Cardiac fibroblast (primary cell): ENCODE measurements at places on chromosomes 4 and X.

- no peak for DNase-seq
These were observed 34.9 kb downstream of the ELF2 start for GRCh38 chr4:139142087-139142486.

DNA sequence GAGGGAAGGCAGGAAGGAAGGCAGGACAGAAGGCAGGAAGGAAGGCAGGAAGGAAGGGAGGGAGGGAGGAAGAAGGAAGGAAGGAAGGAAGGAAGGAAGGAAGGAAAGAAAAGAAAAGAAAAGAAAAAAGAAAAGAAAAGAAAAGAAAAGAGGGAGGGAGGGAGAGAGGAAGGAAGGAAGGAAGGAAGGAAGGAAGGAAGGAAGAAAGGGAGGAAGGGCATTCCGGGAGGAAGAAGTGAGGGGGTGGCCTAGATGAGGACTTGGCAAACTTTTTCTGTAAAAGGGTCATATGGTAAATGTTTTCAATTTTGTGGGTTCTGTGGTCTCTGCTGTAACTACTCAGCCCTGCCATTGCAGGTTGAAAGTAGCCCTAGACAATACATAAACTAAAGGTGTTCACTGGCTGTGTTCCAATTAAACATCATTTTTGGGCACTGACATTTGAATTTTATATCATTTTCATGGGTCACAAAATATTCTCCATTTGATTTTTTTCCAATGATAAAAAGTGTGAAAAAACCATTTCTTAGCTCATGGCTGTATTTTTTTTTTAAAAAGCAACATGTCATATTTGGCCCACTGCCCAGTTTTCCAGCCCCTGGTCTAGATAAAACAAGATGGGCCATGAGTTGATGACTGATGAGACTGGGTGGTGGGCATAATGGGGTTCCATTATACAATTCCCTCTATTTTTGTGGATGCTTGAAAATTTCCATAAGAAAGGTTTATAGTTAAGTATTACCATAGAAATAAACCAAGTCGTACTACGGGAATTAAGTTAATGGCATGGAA, 3.1 kb downstream of the ZNF630 start:
- no peak for DNase-seq

- DNase-seq, result no peak
These were observed 50.3 kb downstream of the FGFRL1 start for GRCh38 chr4:1061760-1062159.

GRCh38 chrX:79096145-79096556, 48.3 kb upstream of the GPR174 start:
- no peak for DNase-seq

GRCh38 chr4:1018147-1019020, 7.0 kb downstream of the FGFRL1 start:
- DNase-seq, result no peak

GRCh38 chr4:151169900-151170299, 70.5 kb downstream of the RPS3A start:
- peak; percentile 68 for DNase-seq

DNA sequence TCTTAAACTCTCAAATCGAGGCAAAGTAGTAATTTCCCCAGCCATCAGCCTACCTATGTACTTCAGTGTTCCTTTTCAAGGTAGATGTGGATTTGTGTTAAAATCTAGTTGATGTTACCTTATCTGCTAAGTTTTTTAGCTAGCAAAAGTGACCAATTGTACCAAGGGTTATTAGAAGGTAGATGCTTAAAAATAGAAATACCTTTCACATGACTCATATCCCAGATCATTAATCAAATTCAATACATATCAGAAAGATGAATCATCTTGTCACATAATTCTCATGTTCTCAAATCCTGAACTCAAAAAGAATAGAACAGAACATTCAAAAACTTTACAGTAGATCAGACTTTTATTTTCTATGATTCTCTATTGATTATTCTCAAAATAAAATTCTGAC, 3.5 kb downstream of the ENAM start:
- peak; percentile 31 for DNase-seq

- DNase-seq, result no peak
These were observed 260.2 kb upstream of the CPEB2 start for GRCh38 chr4:14742054-14742453.

DNA sequence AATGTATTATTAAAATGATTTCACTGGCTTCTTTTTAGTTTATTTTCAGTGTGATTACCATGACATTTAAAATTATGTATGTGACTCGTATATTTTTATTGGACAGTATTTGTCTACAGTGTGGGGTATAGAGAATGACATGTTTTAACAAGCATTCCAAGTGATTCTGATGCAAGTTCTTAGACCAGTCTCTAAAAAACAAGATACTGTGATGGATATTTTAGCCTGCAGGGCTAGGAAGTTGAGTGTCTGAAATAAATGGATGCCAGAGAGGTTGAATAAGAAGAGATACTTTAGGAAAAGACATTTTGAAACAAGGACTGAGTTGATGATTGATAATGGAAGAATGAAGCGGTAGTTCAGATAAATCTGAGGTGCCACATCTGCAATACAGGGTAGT, 3.5 kb upstream of the MAD2L1 start:
- DNase-seq, result peak; percentile 46

DNA sequence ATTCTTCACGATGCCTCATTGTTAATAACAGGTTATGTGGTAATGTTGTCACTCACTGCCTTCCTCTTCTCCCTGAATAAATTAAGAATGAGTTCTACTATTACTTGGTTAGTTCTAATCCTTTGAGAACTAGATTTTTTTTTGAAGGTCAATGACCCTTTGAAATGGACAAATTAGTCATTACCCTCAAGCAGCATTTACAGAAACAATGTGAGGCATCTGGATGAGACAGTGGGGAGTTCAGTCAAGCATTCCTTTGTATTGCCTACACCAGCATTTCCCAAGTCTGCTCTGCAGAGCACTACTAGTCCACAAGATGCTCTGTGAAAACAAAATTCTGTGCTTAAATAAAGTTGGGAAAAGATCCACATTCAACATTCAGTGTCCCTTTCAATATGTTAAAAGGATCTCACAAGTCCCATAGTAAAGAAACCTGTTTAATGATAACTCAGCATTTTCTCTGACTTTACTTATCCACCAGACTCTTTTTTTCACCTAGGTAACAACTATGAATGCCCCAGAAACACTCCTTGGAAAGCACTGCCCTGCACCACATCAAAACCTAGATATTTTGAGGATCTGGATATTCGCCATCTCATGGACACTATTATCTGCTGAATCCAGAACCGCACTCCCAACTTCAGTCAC, 60.6 kb downstream of the CHRDL1 start:
- DNase-seq, result peak; percentile 68

DNA sequence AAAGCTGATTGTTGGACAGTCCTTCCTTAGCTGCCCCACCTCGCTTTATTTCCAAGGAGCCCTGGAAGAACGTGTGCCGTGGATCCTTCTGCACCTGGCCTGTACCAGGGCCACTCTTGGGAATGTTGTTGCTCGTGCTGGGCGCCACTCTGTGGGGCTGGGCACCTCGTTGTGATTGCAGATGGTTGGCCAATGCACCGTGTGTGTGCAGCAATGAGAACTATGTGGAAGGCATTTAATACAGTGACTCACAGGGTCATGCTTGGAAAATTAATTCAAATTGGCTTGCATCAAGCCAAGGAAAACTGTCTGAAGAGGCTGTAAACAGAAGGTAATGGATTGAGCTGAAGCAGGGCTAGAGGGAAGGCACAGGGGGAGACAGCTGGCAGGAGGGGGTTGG, 37.0 kb upstream of the CD99L2 start:
- peak; percentile 42 for DNase-seq

GRCh38 chr4:132266374-132266773, 882.7 kb upstream of the PCDH10 start:
- no peak for DNase-seq

- no peak for DNase-seq
These were observed 70.2 kb upstream of the BCOR start for GRCh38 chrX:40167850-40168479.

GRCh38 chr4:162797108-162797507, 369.6 kb downstream of the NAF1 start:
- no peak for DNase-seq

- DNase-seq, result no peak
These were observed 110.5 kb downstream of the AR start for GRCh38 chrX:67654301-67654700.

DNA sequence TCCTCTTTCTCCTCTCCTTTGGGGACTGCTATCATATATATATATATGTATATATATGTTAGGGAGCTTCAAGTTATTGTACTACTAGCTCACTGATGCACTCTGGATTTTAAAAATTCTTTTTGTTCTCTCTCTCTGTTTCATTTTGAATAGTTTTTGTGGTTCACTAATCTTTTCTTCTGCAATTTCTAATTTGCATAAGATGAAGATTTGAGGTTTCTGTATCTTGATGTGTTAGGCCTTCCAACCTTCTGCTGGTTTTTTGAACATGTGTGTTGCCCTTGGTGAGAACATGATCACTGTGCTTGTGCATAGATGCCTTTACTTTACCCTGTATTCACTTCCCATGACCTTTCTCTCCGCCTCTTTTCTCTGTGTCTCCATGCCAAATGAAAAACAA, 7.8 kb upstream of the ZNF718 start:
- no peak for DNase-seq

DNA sequence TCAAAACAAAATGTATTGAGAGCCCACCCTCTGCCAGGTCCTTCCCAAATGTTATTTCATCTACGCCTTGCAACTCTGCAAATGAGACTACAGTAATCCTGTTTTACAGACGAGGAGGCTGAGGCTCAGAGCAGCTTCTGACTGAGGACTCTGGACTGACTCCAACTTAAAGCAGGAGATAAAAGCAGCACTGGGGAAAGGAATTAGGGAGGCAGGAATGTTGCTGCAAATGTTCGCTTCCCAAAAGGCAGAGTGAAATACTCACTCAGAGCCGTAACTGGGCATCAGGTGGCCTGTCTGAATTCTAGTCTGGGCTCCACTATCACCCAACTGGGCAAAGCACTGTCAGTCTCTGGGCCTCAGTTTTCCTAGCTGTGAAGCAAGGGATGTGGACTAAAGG, 94.7 kb upstream of the SRD5A3 start:
- peak; percentile 11 for DNase-seq

DNA sequence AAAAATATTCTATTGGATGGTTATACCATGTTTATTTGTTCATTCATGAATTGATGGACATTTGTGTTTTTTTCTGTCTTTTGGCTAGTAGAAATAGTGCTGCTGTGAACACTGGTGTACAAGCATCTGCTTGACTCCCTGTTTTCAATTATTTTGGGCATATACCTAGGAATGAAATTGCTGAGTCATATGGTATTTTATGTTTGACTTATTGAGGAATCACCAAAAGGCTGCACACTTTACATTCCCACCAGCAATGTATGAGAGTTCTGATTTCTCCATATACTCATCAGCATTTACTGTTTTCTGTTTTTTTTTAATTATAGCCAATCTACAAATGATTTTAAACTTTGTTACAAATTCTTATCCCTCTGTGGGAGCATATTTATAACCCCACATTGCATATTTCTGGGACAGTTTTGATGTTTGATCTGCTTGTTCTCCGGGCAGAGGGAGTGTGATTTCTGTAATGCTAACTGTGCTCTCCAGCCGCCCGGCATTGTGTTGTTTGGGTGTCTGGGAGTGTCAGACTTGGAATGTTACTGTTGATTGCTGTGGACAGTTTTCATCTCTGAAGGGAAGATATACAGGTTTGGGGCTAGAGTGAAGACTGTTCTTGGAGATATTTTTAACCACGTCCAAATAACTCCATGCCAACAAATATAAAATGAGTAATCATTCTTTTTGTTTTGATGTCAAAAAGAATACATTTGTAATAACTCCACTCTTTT, 60.5 kb upstream of the PGRMC2 start:
- DNase-seq, result peak; percentile 55

DNA sequence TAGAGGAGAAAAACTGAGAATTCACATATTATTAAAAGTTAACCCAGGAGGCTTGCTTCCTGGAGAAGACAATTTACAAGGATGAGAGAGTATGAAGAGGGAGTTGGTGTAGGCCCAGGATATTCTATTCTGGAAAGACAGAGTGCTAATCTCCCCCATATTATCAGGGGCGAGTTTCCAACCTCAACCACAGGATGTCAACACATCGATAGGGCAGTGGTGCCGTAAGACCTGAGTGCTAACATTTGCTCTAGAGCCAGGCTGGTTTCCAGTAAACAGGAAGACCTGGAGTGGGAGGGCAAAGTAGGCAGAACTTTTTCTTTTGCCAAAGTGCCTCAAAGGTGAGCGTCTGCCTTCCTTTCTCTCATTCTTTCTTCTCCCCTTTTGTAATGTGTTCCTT, 2.8 kb upstream of the AWAT1 start:
- peak; percentile 51 for DNase-seq

GRCh38 chrX:97199501-97199900, 315.8 kb downstream of the RPA4 start:
- DNase-seq, result no peak

- no peak for DNase-seq
These were observed 13.3 kb downstream of the GRID2 start for GRCh38 chr4:92317047-92317446.

DNA sequence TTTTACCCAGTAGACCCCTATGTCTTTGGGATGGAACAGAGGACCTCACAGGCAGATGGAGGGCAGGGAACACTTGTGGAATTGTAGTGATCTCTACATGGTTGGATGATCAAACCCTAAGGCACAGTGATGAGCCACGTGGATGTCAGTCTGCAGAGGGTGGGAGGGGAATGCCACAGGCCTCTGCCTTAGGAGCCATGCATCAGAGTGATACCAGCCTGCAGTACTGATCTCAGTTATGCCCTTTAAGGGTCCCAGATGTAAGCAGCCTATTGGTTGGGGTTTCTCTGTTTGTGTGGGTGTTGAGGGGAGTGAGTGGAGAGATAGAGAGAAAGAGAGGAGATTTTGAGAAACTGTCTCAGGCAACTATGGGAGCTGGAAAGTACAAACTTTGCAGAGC, 39.9 kb upstream of the XAGE1B start:
- DNase-seq, result no peak

- no peak for DNase-seq
These were observed 886.5 kb upstream of the EPHA5 start for GRCh38 chr4:66556651-66557278.

DNA sequence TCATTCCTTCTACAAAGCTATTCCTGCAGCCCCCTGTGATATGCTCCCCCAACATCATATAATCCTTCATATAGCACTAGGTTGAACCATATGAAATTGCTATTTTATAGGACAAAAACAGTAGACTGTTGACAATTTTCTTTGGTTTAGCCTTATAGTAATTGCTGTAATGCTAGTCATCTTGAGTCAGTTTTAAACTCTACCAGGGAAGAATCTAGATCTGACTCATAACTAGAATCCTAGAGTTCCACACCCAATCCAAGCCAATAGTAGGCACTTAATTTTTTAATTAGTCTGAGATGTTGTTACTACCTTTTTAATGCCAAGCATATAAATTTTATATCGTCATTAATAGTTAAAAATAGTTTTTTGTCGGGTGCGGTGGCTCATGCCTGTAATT, 136.8 kb downstream of the CHRNA9 start:
- DNase-seq, result no peak

GRCh38 chrX:143437439-143437838, 79.8 kb downstream of the SPANXN3 start:
- peak; percentile 57 for DNase-seq
